ENCODE measurements at places on chromosomes 4 and X.
A peak's percentile ranks its signal among the peaks of the same experiment; 100 is the strongest.

- DNase-seq = no peak
These were observed 29.0 kb upstream of the TCP11X1 start for GRCh38 chrX:102185967-102186720.

DNA sequence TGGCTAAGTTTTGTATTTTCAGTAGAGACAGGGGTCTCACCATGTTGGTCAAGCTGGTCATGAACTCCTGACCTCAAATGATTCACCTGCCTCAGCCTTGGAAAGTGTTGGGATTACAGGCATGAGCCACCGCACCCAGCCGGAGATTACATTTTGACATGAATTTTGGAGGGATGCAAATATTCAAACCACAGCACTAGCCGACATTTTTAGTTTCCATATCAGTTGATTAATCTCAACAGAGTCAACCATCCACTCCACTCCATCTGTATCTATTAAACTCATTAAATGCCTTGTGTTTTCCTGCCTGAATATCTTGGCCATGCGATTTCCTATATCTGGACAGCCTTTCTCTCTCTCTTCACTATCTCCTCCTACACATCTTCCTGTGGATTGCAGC is 64.1 kb upstream of the PDGFRA start:
- no peak for DNase-seq

DNA sequence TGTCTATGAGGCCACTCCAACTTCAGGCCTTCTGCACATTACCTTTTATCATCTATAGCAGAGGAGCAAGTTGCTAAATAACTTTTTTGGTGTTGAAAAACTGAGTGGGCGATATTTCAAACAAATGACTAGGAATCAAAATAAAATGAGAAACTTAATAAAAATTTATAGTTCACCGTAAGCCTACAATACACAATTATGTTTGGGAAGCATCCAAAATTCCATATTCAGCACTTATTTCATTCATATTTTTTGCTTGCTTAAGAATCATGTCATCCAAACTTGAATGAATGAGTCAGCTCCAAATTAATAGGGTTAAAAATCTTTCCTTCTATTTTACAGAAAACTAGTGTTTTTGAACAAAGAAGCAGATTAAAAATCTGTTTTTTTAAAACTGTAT is 119.1 kb downstream of the SH3RF1 start:
- peak; percentile 59 for DNase-seq

DNA sequence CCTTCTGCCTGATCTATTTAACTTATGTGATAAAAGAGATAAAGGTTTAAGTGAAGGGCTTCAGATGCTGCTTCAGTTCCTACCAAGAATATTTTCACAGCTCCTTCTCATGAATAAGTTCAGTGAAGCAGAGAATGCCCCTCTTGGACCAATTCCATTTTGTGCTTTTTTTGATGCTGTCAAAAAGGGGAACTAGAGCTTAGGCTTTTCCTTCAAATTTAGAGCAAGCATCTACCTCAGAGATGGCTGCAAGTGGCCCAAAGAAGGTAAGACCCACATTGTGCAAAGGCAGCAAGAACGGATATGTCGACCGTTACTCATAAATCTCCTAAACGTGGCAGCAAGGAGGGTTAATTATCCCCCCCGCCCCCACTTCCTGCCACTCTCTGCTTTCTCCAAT is 4.5 kb downstream of the CHRDL1 start:
- DNase-seq = no peak

DNA sequence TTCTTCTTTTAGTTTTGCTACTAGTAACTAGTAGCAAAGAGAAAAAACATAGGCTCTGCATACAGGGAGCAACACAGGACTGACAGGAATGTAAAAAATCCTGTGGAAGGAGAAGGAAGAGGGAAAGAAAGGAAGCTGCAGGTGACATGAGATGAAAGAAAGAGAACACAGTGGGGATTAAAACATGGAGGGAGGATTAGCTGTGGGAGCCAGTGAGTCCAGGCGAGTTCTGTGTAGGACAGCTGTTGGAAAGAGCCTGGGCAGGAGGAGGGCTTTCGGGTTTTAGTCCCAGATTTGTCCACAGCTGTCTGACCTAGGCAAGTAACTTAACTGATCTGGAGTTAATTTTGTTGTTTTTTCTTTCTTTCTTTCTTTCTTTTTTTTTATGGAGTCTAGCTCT is 21.6 kb downstream of the CCNG2 start:
- DNase-seq = no peak

DNA sequence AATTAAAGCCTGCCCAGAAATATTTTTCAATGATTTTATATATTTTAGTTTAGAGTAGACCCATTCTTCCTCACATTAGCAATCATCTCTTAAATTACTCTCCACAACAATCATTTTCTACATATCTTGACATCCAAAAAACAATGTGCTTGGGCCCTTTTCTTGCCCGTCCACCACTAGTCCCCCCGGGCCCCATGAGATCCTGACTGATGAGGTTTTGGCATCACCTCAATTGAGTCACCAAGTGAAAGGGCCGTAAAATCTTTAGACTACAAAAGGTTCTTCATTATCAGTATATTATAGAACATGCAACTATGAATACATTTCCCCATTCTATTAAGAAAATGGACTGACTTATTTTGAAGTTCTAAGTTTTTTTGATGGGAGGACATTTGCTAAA is 4.0 kb upstream of the CDKL2 start:
- peak; percentile 49 for DNase-seq

DNA sequence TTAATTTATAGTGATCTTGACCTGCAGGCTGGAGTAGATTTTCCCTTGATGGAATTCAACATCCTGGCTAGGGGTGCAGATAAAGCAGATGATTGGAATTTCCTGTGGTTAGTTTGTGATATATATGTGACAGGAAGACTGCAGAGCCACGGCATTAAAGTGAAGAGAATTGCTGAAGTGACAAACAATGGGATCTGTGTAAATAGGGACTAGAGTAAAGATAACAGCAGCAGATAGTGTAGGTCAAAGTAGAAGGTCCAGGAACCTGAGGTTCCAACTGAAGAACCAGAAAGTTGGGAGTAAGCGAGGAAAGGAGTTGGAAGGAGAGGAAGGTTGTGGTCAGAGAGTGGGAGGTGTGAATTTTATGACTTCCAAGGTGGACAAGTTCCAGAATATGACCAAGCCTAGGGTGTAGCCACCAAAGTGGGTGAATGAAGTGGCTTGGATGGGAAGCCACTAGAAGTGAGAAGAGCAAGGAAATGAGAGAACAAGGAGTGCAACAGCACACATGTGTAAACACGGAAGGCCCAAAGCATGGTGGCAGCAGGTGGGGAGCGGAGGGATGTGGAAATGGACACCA is 325.0 kb downstream of the RAB28 start:
- peak; percentile 40 for DNase-seq

DNA sequence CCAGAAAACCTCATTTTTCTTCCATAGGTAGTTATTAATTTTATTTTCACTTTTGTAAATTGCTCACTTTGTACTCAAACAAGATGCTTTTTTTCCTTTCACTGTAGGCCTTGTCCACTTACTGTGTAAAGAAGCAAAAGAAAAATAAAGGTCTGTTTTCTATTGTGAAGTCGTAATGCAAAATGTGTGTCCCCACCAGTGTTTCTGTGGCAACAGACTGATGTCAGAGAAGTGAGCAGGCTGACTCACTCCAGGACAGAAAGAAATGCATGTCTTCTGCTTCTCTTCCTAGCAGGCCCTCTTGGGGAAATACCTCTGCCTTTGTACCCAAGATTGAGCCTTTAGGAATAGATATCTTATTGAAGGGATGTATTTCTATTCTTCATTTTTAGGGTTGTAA is 30.3 kb downstream of the INPP4B start:
- peak; percentile 62 for DNase-seq

DNA sequence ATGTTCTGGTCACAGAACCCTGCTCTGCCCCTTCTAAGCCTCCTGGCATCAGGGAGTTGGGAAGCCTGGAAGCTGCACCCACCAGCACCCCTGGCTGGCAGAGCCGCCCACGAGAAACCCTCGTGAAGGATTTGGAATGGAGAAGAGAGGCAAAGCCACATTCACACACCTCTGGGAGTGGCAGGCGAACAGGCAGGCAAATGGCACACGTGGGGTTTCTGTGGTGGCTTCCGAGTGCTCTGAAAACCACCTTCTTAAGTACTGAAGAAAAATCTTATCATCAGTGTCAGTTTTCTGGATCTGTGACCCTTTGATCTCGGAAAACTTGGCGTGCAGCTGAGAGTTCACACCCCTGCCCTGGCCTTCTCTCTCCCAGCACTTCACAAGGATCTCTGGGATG is 442.2 kb upstream of the FRG1 start:
- DNase-seq = no peak

- peak; percentile 29 for DNase-seq
These were observed 367.9 kb upstream of the SLIT2 start for GRCh38 chr4:19883841-19884240.

DNA sequence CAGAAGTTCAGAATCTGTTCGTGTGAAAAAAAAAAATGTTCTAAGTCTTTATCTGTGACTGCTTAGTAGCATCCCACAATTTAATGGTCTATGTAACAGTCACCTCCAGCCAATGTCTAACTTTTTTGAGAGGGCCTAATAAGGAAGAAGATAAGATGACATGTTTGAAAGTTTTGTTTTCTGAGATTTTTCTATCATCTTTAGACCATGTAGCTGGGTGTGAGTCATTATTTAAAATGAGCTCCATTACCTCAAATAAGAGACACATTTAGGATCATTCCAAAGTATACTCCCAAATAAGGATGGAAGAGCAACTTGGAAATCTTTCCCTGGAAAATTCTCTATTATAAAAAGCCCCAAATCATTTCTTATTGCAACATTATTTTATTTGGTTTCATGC is 28.2 kb upstream of the MCF2 start:
- no peak for DNase-seq

DNA sequence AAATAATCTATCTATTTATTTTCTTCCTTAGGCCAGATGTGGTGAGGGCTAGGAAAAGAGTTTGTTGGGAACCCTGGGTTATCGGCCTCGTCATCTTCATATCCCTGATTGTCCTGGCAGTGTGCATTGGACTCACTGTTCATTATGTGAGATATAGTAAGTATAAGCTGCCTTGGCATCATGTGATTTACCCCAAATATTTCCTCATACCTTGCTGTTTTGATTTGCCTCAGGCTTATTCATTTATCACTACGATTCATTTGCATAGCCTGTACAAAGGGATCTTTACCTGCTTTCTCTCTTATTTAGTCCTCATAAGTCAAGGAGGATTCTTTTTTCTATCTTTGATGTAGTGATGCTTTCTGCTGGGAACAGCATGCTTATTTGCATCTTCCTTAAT is 14.5 kb downstream of the TMPRSS11E start:
- DNase-seq = no peak

- no peak for DNase-seq
These were observed 161.0 kb upstream of the EOLA2 start for GRCh38 chrX:150099316-150099715.

DNA sequence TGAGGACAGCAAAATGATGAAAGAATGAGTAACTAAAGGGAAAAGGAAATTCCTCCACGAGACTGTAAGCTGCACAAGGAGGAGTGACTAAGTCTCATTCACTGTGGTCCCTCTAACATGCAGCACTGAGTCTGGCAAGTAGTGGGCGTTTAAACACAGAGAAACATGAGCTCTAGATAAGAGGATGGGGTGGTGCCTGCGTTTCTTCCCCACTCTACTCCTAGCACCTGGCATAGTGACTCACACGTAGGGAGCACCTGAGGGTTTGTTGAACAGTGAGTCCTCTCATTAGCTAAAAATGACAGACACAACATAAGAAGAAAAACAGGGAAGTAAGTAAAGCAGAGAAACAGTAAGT is 105.8 kb upstream of the CBR4 start:
- peak; percentile 87 for DNase-seq

DNA sequence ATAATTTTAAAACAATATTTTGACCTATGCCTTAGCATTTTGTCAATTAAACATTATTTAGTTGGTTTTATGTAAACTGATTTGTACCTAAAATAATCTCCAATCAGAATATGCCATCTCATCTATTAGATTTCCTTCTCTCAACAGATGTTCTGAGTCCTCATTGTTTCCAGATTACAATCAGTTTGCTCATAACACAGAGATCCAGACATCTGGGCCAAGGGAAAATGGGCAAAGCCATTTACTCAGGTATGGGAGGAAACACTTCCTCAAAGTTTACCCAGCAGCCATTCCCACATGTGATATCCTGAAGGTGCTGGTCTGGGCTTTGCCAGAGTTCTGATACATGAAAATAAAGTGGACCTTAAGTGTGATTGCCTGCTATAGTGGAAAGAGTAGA is 217.9 kb upstream of the GPC4 start:
- DNase-seq = peak; percentile 38

DNA sequence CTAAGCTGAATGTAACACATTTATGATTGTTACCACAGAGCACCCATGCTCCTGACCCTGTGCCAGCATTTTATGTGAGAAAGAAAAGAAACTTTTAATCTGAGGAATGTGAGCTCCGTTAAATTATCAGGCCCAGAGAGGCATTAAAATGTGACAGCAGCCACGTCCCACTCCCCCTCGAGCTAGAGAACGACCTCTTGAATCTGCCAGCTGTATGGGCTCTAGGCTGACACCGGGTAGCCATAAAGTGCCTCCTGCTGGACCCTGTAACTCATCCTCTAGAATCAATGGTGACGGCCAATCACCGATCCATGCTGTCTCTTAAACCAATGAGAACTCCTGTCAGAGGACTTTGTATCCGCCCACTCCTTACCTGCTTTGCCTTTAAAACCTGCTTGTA is 110.2 kb upstream of the ADRA2C start:
- no peak for DNase-seq

GRCh38 chr4:89904524-89904923 is 9.9 kb downstream of the MMRN1 start:
- no peak for DNase-seq

- no peak for DNase-seq
These were observed 194.3 kb upstream of the PACRGL start for GRCh38 chr4:20505927-20506326.

- no peak for DNase-seq
These were observed 538.6 kb downstream of the ANKRD50 start for GRCh38 chr4:124173912-124174311.

GRCh38 chrX:152197465-152197864 is 59.1 kb upstream of the MAGEA10 start:
- no peak for DNase-seq

DNA sequence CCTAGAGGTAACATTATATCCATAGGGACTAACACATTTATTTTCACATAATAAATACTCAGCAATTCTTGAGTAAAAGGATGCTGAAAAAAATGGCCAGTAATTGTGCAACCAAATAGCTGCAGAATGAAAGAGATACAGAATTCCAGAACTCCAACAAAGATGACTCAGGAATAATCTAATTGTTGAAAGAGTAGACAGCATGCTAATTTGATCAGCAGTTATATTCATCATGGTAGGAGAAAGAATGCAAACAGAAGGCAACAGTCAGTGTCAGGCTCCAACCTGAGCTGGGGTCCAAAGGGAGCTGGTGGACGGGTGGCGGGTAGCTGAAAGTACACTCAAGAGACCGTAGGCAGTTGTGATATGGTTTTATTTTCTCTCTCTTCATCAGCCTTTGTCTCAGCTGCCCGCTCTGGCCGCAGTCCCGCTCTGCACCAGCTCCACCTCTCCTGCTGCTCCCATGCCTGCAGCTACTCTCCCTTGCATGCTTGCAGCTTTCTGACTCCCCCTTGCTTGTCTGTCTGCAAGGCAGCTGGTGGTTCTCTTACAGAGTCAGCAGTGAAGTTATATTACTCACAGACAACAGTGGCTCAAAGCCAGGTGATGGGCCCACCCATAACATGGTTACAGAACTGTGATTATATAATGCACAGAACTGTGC is 1150.1 kb downstream of the STIM2 start:
- no peak for DNase-seq
